NCI-H524 treated with DMSO at 0.1 percent for 48 hours (cell line): ENCODE measurements at places on chromosomes 12 and 14.

GRCh38 chr12:14825256-14825655 lies 11.3 kb upstream of the SMCO3 start:
- no peak for DNase-seq

GRCh38 chr12:127355061-127355841 lies 911.7 kb upstream of the TMEM132C start:
- no peak for DNase-seq

DNA sequence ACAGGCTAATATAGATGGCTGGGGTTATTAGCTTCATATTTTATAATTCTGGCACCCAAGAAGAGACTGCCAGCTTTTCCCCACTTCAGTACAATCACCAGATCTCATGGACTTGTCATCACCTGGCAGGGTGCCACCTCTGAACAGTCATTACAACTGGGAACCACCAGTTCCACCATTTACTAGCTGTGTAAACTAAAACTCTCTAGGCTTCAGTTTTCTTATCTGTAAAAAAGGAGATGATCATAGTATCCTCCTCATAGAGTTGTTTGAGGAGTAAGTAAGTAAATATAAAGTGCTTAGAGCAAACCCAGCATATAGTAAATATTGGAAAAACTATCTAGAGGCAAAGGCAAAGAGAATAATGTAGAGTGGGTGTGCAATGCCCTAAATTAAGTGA lies 19.3 kb downstream of the CPNE8 start:
- DNase-seq: no peak

DNA sequence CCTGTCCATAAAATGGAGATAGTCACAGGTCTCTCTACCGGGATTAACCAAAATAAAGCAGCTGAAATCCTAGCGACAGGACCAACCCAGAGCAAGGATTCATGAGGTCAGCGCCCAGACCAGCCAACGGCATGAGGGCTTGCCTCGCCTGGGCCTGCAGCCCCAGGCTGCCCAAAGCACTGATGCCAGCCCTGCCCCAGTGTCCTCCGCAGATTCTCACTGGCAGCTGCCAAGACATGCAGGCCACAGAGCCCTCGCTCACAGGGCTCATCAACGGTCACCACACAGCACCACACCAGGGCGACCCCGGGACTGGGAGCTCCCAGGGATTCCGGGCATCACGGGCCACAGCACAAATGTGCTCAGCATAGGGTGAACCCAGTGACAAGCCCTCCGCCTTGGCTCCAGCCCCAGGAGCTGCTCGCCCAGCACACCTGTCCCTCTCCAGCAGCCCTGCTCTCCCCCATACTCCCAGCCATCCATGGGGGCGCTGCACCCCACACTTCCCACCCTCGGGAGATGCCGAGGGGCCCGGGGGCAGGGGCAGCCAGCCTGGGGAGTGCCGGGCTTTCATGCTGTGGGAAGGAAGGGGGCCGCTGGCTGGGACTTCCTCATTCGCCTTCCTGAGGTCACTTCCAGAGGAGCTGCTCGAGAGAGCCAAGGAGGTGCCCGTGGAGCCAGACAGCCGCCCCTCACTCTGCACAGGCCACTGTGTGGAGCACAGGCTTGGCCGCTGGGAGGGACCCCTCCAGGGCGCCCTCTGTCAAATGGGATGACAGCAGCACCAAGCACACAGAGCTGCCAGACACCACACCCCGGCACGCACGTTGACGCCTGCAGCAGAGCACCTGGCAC lies 14.1 kb downstream of the RAB35 start:
- no peak for DNase-seq

- no peak for DNase-seq
These were observed 479.2 kb upstream of the RGS6 start for GRCh38 chr14:71452987-71453386.

DNA sequence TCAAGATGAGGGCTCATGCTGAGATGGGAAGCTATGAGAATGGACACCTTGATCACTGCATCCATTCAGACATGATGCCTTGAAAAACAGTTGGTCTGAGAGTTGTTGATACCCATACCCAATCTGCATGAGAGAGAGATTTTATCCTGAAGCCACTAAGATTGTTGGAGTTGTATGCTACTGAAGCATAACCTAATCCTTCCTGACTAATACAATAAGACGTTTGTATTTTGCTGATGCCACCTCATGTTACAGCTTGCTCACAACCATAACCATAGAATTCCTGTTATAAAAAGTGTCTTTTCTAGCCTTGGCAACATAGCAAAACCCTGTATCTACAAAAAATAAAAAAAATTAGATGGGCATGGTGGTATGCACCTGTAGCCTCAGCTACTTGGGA lies 12.7 kb upstream of the SERPINA1 start:
- DNase-seq: no peak

DNA sequence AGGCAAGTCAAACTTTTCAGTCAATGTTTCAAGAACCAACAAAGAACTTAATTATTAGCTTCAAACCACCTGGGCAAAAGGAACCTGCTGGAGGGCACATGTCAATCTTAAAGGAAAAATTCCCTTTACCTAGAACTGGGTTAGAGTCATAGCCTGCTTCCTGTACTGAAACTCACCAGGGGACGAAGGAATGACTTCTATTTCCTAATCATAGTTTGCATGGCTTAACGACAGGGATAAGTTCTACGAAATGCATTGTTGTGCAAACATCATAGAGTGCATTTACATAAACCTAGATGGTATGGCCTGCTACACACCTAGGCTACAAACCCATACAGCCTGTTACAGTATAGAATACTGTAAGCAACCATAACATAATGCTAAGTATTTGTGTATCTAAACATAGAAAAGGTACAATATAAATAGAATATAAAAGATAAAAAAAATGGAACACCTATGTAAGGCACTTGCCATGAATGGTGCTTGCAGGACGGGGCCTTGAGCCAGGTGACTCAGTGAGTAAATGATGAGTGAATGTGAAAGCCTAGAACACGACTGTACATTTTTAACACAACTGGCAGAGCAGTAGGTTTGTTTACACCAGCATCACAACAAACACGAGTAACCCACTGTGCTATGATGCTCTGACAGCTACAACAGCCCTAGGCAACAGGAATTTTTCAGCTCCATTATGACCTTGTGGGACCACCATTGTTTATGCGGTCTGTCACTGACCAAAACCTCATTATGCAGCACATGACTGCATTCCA lies 234.9 kb upstream of the CAND1 start:
- DNase-seq: no peak

GRCh38 chr12:120368789-120369602 lies at the start of gene MSI1:
MSI1 (minus strand) TSS chr12:120369164; CDS start chr12:120369091, 73 bp downstream.
- no peak for DNase-seq

DNA sequence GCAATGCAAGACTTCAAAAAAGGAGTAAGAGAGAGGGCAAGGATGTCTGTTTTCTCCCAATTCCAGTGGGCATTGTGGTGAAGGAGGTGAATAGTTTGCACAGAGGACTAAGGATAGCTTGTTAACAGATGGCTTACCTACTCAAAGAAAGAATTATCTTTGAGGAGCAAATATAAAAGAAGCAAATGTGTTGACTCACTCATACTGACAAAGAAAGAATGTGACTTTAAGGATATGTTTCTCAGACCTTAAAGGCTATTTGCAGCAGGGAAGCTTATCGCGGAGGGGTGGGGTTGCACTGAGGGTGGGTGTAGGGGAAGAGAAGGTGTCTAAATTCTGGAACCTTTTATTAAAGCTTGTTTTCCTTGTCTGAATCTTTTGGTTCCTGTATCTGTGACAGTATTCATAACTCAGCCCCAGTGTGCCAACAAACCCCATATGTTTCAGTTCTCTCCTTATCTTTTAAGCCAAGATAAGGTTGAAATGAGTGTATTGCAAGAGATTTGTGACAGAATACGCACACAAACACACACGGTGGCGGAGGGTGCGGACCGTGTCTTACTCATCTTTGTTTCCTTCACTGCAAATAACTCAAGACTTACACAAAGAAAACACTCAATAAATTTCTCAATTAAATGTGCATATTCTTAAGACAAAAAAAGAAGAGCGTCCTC lies 146.4 kb upstream of the ARID2 start:
- DNase-seq: no peak

DNA sequence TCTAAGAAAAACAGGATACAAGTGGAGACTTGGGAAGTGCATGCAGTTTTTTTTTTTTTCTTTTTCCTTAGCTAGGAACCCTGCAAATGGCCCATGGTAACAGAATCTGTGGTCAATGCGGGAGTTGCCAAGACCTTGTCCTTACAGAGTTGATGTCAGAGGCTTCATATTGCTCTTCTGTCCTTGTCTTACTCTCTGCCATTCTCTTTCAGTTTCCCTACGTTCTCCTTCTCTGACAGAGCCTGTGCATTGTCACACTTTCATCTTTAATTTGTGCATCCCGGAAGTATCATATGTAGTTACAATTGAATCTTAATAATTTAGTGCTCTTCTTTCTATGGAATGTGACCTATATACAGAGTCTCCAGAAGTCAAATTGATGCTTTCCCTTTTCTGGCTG lies 986.9 kb downstream of the TMEM121 start:
- DNase-seq: no peak

DNA sequence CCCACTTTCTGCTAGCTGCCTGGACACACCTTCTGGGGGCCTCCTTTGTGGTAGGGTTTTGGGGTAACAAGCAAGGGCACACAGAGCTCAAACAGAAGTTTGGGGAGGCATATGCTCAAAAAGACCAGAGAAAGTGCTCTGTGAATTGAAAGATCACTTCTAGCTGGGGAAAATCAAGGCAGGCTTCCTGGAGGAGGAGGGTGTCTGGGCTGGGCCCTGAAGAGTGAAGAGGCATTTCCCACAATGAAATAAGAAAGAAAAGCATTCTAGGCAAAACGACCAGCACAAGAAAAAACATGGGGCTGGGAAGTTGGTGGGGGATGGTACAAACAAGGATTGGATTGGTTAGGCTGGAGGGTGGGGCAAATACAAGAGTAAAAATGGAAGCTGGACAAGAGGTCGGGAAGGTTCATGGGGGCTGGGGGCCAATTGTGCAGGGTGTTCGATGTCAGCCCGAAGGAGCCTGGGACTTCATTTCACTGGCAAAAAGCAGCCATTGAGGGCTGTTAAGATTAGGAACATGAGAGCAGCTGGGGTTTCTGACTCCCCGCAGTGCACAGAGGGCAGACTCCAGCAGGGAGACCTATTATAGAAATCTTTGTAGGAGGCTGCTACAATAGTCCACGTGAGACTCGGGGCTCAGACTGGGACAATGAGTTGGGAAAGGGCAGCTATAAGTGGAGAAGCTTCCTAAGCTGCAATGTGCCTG lies 51.5 kb upstream of the CMKLR1 start:
- peak; percentile 83 for DNase-seq

DNA sequence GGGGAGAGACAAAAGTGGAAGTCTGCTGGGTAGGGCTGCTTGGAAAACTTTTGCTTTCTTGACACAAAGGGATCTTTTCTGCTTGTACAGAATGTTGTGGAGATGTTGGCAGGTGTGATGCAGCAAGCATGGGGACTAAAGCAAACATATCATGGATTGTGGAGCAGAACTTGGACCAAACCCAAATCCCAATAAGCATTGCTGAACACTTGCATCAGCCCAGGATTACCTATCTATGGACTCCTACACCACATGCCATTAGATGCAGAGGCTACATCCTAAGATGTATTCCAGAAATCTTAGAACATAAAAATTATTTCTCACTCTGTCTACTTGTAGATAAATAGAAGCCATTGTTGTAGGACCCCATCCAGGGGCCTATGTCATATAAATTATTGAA lies 44.7 kb upstream of the RERG start:
- no peak for DNase-seq

DNA sequence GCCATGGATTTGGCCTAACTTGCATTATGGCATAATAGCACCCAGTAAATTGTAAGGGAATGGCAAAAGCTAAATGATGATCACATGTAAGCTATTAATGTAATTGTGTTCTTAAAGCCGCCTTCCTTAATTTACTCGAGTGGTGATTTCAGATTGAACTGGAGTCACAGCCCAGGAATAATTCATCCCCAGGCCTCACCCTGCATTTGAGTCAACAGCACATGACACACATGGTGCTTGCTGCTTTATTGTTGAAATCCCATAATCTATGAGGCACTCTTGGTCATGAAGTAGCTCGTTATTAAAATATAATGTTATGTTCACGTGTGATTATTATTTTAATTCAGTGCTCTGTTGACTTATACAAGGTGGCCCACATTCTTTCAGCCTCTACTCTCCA lies 547.5 kb downstream of the VRK1 start:
- no peak for DNase-seq

- DNase-seq: no peak
These were observed 26.6 kb upstream of the KLRB1 start for GRCh38 chr12:9634177-9634803.
